Frontal cortex (tissue), 4 donors: ENCODE measurements at places on chromosomes 13 and 19. TPM values are rescaled to one million over a fixed set of nuclear protein-coding genes. Genes with fewer than 3 reads are reported as not detected.
A peak's percentile ranks its signal among the peaks of the same experiment; 100 is the strongest.

Gene SCGB2B2
- total RNA-seq: 0.41 TPM

DNA sequence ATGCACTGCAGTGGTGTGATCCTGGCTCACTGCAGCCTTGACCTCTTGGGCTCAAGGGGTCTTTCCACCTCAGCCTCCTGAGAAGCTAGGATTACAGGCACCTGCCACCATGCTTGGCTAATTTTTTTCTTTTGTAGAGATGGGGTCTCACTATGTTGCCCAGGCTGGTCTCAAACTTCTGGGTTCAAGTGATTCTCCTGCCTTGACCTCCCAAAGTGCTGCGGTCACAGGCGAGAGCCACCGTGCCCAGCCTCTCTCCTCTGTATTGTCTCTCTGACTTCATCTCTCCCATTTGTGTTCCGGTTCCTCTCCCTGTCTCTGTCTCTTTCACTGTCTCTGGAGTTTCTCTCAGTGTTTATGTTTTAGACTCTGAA lies 1.7 kb upstream of the C19orf85 start:
- DNase-seq: no peak

Gene COL5A3
- 0.82 TPM for total RNA-seq

GRCh38 chr19:53047379-53047778 lies 2.8 kb downstream of the ERVV-2 start:
- DNase-seq: no peak

GRCh38 chr19:4640247-4641000 lies 1.1 kb downstream of the TNFAIP8L1 start:
- DNase-seq: no peak

GRCh38 chr13:103067751-103068555 lies 1.7 kb upstream of the SLC10A2 start:
- no peak for DNase-seq

DNA sequence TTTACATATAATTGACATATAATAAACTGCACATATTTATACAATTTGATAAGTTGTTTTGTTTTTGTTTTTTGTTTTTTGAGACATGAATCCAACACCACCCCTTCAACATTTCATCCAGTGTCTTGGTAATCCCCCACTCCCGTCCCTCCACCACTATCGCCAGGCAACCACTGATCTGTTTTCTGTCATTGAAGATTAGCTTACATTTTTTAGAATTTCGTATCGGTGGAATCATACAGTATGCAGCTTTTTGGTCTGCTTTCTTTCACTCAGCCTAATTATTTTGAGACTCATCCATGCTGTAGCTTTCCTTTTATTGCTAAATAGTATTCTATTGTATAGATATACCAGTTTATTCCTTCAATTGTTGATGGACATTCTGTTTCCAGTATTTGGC lies 94.1 kb upstream of the FRY start:
- DNase-seq: no peak

- peak; percentile 65 for DNase-seq
Measured at GRCh38 chr19:46297700-46298478, 1.0 kb downstream of the HIF3A start.

GRCh38 chr13:77267362-77267761 lies 59.5 kb downstream of the MYCBP2 start:
- DNase-seq: no peak

GRCh38 chr19:45243144-45243732 lies 2.0 kb downstream of the EXOC3L2 start:
- DNase-seq: no peak

Gene OR7D2
- not detected for total RNA-seq

DNA sequence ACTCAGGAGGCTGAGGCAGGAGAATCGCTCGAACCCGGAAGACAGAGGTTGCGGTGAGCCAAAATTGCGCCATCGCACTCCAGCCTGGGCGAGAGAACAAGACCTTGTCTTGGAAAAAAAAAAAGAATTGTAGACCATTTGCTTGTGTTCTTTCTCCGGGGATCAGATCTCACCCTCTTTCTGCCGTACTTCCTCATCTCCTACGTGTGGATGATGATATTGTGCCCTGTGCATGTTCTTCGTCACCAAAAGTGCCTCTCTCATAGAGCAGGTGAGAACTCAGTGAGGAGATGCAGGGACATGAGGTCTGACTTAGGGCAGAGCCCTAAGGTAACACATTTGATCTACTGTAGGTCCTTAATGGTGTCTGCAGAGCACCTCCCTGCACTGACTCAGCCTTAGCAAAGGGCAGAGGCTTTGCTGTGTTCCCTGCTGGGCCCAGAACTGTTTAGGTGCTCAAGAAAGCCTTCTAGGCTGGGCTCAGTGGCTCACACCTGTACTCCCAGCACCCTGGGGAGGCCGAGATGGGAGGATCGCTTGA lies 1.3 kb downstream of the APOC2 start:
- no peak for DNase-seq

Gene TIMM44
- 26.9 TPM for total RNA-seq

- no peak for DNase-seq
Measured at GRCh38 chr13:30652746-30653386, 35.1 kb downstream of the USPL1 start.

Gene MYO16
- 95.0 TPM for total RNA-seq

GRCh38 chr13:62556978-62557377 lies 1141.3 kb upstream of the PCDH20 start:
- no peak for DNase-seq

Gene CYP2A7
- total RNA-seq: not detected

DNA sequence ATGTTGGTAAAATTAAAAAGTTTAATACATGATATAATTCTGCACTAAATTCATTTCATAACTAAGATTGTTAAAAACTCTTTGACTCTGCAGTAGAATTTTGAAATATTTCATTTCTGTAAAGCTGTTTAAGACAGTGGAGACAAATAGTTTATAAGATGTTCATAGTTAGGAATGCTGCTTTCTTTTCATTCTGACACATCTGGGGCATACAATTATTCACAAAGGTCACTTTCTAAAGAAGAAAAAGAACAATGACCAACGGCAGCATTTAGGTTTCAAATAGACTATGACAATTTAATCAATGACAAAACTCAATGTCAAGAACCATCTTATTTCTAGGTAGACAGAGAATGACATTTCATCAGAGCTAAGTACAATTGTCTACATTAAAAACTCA lies 1422.1 kb downstream of the PCDH9 start:
- no peak for DNase-seq

- DNase-seq: no peak
Measured at GRCh38 chr13:28041031-28041461, 52.6 kb upstream of the URAD start.

Gene ADGRE2
- total RNA-seq: under 0.01 TPM

GRCh38 chr19:14512406-14512961 lies 5.7 kb downstream of the DNAJB1 start:
- no peak for DNase-seq

Gene ZNF536
- 22.4 TPM for total RNA-seq

DNA sequence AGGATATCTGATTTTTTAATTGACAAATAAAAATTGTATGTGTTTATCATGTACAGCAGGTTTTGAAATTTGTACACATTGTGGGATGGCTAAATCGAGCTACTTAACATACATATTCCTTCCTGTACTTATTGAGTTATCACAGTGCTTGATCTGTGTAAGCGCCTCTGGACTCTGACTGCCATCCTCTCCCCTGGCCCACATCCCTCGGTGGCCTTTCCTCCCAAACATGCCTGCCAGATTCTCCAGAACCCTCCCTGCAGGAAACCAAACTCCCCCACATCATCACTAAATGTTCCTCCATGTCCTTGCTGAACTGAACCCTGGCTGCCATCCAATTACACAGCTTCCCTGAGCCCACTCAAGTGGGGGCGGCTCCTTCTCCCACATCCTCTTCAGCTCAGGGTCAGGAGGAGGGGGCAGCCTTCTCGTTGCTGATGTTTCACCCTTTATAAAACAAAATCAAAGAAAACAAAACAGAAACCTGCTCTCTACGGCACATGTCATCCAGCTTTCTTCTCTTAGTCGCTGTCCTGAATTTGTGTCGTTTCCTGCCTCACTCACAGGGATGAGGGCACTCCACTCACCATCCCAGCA lies 97.1 kb upstream of the SPATA13 start:
- no peak for DNase-seq

DNA sequence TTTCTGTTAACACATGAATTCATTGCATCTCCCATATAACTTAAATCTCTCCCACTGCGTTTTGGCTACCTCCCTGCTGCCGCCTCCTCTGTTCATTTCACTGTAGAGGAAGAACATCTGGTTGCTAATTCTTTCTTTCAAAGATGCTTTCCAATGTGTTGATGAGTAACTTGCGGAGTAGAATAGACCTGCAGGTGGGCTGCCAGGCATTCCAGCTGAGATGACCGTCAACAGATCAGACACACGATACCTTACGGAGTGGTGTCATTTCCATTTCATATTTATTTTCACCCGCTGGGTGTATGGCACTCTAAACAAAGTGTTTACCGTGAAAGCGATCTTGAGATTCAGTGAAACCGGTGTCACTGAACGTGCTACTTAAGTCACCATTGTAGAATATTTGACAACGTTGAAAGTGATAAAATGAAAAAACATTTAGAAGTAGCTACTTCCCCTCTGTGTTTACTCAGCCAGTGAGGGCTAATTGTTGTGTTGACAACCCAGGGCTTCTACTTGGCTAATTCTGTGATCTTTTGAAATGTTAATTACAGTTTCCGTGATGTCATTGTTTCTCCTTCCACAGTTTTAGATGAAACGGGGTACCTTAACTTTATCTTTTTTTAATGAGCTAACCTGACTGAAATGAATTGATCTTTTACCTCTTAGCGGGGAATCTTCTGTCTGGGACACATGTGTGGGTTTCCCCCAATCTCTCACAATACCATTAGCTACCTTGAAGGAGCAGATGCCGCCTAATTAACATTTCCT lies 228.5 kb upstream of the ARGLU1 start:
- DNase-seq: no peak

DNA sequence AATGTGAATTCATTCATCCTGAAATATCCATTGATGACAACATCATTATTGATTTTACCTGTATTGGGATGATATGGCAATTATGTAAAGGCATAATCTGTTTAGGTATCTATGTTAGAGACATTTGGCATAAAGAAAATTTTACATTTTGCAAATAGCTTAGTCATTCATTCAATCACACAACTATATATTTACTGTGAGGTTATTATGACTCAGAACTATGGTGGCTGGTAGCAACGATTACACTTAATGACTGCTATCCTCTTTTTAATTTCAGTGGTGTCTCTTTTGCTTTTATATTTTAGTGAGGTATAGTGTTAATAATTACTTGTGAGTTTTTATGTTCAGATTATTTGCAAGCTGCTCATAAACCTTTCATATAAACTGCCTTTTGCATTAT lies 955.9 kb downstream of the SLITRK6 start:
- no peak for DNase-seq

DNA sequence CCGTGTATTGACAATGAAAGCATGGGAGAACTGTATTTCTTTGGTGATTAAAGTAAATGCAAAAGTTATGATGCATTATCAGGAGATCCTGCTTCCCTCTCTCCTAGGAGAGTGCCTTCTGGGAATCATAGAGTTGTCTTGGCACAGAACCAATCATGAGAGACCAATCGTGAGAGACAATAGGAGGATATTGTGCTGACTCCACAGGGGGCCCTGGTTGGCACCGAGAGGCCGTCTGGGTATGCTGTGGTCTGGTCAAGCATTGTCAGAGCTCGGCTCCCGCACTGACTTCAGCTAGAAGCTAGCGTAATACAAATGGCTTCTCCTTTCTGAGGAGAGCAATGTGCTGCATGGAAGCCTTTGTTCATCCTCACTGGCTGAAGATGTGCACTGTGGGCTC lies 131.5 kb upstream of the GJB6 start:
- no peak for DNase-seq

GRCh38 chr13:24684600-24684998 lies 4.4 kb downstream of the ATP12A start:
- peak; percentile 55 for DNase-seq

Gene KRTDAP
- not detected for total RNA-seq

- DNase-seq: no peak
Measured at GRCh38 chr13:98371516-98372023, 194.5 kb upstream of the RNF113B start.

Gene HTR2A
- 13.0 TPM for total RNA-seq

DNA sequence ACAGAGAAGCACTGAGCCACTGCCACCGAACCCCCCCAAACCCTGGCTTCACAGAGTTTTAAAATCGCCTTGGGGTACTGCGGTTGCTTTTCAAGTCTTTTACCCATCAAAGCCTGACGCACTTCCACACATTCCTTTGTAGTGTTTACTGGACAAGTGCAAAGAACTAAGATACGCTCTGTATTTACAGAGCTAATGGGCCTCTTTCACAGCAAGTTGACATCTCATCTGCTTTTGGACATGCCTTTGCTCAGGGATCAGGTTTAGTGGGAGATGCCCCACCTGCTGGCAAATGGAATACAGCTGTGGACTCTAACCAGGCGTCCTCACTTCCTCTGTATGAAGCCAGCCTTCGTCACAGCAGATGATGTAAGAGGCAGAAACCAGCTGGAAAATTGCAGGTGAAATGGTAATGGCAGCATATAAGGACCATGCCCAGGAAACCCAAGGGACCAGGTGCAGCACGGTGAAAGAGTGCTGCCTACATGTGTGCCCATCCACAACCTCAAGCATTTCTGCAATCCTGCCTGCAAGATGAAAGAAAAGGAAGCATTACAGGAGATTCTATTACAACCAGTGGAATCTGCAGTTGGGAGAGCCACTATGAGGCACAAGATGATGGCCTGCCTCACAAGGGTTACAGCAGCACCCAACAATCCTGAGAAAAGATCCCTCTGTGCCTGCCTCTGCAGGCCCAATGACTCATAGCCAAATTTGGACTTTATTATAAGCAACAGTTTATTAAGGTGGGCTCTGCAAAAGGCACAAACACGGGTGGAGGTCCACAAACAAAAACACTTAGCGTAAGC lies 34.7 kb downstream of the BRD4 start:
- no peak for DNase-seq

- no peak for DNase-seq
Measured at GRCh38 chr19:8206147-8207087, 2.8 kb upstream of the CERS4 start.

- DNase-seq: no peak
Measured at GRCh38 chr19:48986211-48986610, 6.9 kb downstream of the GYS1 start.

GRCh38 chr19:29681422-29682235 lies 16.4 kb downstream of the PLEKHF1 start:
- DNase-seq: no peak

DNA sequence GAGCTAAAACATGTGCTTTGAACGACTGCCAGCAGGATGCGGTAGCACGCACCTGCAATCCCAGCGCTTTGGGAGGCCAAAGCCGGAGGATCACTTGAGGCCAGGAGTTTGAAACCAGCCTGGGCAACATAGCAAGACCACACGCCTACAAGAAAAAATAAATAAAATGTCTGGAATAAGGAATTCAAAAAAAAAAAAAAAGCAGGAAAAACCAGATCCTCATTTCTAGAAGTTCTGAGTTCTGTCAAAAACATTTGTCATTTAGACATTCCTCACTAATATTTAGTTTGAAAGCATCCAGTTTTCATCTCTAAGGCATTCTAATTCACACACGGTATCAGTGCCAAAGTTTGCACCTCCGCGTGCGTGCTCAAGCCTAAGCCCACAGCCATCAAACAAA lies 36.9 kb upstream of the USE1 start:
- no peak for DNase-seq
